CD4-positive, alpha-beta T cell treated with Interleukin-15 for 4 hours (primary cell): ENCODE measurements at places on chromosomes 12 and 14.

DNA sequence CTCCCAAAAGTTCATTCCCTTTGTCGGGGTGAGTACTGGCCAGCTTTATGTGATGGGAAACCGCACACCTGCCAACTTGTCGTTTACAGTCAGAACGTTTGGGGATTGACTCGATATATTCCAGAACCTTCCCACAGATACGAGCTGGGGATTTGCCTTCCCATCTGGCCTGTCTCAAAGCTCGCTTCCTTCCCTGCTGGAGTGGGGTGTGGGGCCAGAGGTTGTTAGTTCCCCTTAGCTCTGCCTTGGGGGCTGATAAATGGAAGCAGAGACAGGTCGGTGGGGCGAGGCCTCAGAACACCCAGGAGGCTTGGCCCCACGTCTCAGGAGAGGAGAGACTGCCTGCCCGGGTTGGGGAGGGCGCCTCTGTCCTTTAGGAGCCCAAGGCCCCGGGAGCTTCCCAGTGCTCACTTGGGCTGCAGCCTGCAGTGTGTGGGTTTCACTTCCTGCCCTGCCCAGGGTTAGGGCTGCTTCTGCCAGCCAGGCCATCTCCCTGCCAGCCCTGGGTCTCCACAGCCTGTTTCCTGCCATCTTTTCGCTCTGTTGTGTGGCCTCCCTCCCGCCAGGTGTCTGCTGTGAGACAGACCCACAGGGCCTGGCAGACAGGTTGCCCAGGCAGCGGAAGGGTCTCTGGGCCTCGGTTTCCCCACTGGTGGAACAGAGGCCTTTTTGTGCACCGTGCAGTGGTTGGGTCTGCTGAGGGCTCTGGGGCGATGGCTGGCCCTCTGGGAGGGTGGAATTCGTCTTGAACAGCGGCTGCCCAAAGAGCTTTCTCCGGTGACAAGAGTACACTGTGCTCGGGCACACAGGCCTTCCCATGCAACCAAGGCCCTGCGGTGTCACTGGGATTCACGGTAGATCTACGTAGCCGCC, 8.1 kb upstream of the TEX22 start:
- no peak for DNase-seq

DNA sequence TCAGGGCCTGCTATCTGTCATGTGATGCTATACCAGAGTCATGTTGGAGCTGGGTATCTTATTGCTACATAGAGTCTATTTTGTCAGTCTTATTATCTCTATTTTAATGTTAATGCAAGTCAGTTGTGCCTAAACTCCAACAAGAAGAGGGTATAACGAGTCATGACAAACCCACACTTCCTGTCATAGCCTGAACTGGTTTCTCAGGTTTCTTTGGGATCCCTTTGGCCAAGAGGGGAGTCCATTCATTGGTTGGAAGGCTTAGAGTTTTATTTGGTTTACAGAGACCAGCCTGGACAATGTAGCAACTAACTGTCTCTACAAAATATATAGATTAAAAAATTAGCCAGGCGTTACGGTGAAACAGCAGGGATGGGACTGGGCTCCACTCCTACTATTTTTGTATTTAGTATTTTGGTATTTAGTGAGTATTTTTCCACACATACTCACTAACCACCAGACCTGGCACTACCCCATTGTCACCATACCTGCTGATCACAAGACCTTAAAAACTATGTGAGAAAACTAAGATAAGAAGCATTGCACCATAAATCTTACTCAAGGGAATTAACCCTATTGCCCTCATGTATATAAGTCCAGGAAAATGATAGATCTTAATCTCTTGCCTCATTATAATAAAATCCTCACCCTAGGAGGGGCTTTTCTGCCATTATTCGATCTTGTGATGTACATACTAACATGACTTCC, 387.5 kb downstream of the IPO8 start:
- DNase-seq, result no peak

DNA sequence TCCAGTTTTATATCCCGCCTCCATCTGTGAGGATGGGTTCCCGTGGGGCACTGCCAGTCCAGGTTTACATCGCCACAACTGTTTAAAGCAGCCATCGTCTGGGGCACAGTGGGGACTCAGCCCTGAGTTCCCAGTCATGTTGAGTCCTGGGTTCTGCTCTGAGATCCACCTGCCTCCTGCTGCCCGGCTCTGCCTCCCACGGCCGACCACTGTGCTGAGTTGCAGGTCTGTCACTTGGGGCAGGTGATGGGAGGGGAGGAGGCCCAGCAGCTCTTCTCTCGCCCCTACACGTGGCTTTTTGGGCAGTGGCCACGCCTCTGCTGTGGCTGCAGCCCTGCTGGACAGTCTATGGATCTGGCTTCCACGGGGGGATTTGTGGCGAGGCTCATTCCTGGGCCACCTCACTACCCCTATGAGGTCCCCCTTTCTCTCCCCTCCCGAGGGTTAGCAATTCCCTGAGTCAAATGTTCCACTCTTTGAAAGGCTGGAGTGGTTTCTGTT, 143.0 kb downstream of the ADGRD1 start:
- no peak for DNase-seq

- peak; percentile 60 for DNase-seq
Measured at GRCh38 chr12:64256166-64256800, 34.2 kb upstream of the KICS2 start.

DNA sequence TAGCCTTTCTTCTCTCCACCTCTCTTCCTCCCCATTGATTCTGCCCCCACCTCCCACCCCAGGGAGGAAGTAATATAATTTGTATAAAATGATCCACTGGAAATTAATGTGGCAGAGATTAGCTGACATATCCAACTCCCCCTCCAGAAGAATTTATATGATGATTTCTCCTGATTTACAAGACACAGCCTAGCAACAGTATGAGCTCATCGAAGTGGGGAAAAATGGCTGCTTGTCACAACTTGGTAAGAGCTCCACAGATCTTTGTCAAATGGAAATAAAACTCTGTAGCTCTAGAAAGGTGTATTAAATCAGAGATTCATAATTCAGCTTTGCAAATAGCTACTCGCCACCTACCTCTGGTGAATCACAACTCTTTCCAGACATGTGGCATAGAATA, 195.7 kb downstream of the NOVA1 start:
- no peak for DNase-seq

DNA sequence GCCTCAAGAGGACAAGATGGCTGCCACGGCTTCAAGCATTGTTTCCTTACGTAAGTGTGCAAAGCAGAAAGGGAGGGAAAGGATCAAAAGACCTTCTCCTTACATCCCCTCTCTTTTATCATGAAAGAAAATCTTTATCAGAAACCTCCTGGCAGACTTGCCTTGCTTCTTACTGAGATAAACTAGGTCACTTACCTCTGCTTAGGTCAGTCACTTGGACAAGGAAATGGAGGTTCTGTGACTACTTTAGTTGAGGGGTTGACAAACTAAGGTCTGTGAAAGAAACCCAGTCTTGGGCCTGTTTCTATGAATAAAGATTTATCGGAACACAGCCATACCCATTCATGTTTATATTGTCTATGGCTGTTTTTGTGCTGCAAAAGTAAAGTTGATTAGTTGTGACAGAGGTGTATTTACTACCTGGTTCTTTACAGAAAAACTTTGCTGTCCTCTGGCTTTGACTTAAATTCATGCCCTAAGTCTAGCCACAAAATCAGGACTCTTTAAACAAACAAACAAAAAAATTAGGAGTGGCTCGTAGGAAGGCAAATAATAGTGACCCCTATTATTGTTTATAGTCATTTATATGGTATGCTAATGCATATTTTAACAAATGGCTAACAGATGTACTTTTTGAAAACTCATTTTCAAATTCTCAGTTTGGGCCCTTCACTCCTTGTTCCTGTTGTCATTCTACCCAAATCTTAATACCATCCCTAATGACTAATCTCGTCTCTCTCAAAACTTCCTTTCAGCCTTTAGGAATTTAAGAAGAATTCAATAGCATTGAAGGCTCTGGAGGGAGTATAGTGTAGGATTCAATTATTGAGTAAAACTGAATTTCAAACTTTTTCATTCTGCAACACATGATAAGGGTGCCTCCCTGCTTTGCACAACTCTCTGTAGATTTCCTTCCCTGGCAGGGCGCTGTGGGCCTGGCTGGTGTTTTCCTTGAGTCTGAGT, 42.0 kb upstream of the ATP2B1 start:
- DNase-seq, result no peak

GRCh38 chr12:86613311-86613710, 357.1 kb upstream of the MGAT4C start:
- DNase-seq, result no peak

DNA sequence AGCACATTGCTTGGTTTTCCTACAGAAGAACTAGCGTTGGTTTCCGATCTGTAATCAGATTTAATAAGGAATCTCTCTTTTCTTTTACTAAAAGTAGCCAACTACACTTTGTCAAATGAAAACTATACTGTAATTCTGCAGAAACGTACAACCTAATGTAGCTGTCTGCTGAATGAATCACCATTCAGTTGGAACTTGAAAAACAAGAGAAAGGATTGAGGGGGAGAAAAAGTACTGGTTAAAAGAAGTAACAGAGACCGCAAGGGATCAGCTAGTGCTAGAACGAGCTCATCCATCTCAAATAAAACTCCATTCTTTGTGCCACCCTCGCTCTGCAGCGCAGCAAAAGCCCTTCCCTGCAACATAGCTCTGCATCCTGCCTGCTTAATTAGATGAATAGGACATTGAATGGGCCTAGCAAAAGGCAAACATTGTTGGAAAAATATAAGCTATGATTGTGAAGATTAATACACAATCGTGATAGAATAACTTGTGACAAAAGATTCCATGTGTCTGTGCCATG, 2.6 kb downstream of the GARIN2 start:
- no peak for DNase-seq

- no peak for DNase-seq
Measured at GRCh38 chr12:79973801-79974200, 38.9 kb upstream of the PPP1R12A start.
